ENCODE measurements at places on chromosomes 12 and 14.
A peak's percentile ranks its signal among the peaks of the same experiment; 100 is the strongest.

- no peak for DNase-seq
These were observed 172.4 kb downstream of the PHETA1 start for GRCh38 chr12:111196532-111196931.

DNA sequence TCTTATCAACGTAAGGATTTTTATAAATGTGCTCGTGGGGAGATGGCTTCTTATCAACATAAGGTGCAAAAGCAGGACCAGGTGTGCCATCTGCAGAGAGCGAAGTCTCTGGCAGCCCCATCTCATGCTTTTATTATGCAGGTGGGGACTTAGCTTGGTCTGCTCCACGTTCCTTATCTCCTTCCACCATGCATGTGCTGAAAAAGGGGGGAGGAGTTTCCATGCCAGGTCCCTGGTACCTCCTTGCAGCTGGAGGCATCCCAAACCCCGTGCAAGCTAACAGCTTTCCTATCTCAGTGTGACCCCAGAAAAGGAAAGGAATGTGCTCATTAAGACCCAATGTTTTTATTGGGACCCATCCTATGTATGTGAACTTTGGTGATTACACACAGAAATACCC is 608.5 kb downstream of the TMEM121 start:
- no peak for DNase-seq

- DNase-seq = no peak
These were observed 1.6 kb downstream of the INSM2 start for GRCh38 chr14:35535483-35536112.

GRCh38 chr14:22282417-22282816 is 306.6 kb downstream of the DAD1 start:
- DNase-seq = no peak

GRCh38 chr12:58458102-58458501 is 462.2 kb downstream of the LRIG3 start:
- DNase-seq = no peak

GRCh38 chr12:56358836-56359532 is 923 bp downstream of the STAT2 start:
- DNase-seq = no peak

- no peak for DNase-seq
These were observed 156.1 kb upstream of the TMEM260 start for GRCh38 chr14:56423544-56423943.

DNA sequence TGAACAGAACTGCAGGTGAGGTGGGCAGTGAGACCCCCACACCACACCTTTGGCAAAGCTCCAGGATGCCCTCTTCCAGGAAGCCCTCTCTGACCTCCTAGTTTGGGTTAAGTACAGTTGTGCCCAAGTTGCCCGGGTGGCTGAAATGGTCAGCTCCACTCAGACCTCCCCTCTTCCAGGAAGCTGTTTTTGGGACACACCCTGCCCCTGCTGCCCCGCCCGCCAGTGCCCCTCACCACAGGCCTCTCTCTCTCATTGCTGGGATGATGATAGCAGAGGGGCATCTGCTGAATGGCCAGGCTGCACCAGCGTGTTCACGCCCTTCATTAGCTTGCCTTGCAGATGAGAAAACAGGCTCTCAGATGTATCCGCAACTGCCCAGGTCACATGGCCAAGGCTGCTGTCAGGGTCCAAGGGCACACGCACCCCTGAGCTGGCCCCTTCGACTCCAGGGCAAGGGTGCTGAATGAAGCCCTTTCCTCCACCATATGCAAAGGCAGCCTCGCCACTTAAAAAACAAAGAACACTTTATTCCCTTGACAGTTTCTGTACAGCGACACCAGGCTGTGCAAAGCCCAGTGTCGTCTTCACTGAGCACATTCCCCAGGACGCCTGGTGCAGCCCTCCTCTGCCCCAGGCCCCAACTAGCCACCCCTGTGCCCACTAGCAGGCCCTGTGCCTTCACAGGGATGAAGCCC is 15.5 kb downstream of the SLC25A29 start:
- no peak for DNase-seq

DNA sequence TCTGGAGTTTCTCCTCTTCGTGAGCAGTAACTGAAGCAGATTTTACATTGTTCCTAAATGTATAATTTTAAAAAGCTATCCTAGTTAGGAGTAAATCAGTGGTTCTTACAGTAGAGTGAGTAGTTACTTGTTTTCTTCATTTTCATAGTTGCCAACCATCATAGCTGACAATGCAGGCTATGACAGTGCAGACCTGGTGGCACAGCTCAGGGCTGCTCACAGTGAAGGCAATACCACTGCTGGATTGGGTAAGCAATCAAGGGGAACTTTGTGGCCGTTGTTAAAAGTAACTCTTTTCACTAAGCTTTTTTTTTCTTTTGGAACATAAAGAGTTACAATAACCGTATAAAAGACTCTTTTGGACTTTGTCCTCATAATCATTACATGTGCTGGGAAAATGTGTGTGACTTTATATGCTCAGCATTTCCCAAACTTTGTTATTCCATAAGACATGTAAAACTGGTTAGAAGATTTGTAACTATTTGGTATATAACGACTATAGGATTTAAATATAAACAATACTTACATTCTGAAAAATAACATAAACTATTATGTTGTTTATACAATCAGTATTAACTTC is 12.4 kb downstream of the LRRC10 start:
- no peak for DNase-seq

GRCh38 chr14:79911744-79912143 is 299.6 kb downstream of the DIO2 start:
- no peak for DNase-seq

DNA sequence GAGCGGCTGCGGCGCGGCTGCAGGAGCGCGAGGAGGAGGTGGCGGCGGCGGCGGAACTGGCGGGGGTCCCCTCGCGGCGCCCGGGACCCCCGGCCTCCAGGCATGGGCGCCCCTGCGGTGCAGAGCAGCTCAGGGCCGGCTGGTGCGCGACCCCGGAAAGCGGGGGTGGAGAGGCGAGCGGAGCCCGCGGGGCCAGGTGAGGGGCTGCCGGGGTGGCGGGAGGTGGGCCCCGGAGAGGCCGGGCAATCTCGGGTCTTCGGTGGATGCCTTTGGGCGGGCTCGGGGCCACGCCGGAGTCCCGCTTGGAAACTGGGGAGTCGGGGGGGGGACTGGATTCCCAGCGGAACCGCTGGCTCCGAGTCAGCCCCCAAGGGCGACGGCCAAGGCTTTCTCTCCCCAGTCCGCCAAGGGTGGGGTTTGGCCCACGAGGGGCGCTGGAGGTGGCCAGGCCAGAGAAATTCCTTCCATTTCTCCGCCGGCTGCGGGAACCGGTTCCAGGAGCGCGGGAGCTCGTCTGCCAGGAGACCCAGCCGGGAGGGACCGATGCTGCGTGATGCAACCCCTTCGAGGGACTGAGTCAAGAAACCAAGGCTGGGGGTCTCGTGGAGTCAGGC is 13.9 kb upstream of the NR4A1 start:
- peak; percentile 48 for DNase-seq

DNA sequence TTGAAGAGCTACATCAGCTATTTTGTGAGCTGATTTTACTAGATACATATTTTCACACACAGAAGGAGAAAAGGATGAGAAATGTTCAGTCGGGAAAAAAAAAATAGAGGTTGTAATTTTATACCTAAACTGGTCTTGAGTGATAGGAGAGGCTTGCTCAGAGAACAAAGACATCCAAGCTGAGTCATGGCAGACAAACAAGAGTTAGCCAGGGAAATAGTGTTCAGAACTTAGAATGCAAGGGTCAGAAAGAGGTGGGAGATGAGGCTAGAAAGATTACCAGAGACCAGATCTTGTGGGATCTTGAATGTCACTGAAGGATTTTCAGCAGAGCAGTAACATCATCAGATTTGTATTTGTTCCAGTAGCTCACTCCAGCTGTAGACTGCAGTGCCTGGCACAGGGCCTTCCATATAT is 121.9 kb upstream of the ATF1 start:
- DNase-seq = no peak

DNA sequence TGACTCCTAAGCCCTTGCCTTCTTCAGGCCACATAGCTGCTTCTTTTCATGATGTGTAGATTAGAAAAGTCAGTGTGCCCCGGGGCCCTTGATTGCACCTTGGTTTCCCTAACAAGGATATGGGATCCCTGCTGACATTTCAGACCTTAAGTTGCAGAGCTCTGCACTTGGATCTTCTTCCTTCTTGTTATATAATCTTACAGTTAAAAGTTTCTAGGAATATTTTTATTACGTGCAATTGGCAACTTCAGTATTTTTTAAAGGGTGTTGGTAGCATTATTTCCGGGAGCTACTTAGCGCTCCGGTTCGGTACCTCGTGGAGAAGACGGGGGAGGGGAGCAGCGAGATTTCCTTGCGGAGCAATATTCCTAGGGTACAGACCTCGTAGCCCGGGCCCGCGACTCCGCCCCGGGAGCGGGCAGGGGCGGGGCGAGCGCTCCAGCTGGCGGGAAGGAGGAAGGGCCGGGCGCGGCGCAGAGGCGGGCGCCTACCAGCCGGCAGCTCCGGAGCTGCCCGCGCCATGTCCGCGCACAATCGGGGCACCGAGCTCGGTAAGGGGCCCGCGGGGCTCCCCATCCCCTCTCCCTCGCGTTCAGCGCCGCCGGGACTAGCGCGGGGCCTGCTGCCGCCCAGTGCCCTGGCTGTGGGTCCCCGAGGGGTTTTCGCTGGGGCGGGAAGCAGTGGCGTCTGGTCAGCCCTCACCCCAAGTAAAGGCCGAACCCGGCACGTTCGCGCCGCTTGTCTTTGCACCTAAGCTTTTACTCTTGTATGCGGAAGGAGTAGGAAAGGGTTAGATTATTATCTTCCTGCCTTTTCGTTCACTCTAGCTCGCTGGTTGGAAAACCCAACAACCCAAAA is at the start of gene DERA:
DERA (plus strand) TSS at position 469 of the 858 bp plus-strand sequence; CDS start at position 521, 52 bp downstream.
- DNase-seq = peak; percentile 70

- no peak for DNase-seq
These were observed 291.2 kb downstream of the AKAP6 start for GRCh38 chr14:32620303-32620702.

GRCh38 chr12:116736962-116737773 is 701 bp downstream of the SPRING1 start:
- peak; percentile 17 for DNase-seq

GRCh38 chr14:105447651-105448640 is 26.7 kb upstream of the CRIP2 start:
- no peak for DNase-seq

- no peak for DNase-seq
These were observed 14.0 kb upstream of the TBPL2 start for GRCh38 chr14:55454264-55455002.

GRCh38 chr12:90770861-90771260 is 184.1 kb downstream of the CCER1 start:
- DNase-seq = no peak

DNA sequence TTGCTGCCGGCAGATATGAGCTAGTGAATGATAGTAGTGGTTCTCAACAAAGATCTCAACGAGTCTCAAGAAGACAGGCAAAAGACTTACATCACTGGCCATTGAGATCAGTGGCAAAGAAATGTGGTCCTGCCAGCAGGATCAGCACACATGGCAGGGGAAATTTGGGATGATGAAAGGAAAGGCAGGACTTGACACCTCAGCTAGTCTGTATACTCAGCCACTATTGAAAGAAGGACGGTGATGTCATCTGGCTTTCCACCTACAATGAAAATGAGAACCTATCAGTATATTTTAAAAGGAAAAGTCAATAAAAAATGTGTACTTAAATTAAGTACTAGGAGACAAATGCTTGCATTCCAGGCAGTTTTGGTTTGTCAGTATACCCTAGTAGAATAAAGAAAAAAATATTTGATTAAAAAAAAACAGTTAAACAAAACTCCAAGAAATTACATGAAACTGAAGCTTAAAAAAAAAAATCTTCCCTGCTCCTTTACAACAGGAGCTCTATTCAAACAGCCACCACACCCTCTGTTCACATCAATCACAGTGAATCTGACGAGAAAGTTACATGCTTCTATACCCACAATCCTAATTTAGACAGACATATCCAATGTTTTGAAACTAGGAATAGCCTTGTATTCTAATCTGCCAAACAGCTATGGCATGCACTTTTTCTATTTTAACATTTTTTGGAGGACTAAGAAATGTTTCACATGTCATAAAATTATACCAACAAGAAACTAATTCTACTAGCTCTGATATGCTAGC is 34.9 kb downstream of the RAD9B start:
- no peak for DNase-seq

GRCh38 chr12:24060089-24060488 is 110.6 kb upstream of the SOX5 start:
- no peak for DNase-seq

- no peak for DNase-seq
These were observed 41.9 kb upstream of the BCL2L14 start for GRCh38 chr12:12028668-12029402.

DNA sequence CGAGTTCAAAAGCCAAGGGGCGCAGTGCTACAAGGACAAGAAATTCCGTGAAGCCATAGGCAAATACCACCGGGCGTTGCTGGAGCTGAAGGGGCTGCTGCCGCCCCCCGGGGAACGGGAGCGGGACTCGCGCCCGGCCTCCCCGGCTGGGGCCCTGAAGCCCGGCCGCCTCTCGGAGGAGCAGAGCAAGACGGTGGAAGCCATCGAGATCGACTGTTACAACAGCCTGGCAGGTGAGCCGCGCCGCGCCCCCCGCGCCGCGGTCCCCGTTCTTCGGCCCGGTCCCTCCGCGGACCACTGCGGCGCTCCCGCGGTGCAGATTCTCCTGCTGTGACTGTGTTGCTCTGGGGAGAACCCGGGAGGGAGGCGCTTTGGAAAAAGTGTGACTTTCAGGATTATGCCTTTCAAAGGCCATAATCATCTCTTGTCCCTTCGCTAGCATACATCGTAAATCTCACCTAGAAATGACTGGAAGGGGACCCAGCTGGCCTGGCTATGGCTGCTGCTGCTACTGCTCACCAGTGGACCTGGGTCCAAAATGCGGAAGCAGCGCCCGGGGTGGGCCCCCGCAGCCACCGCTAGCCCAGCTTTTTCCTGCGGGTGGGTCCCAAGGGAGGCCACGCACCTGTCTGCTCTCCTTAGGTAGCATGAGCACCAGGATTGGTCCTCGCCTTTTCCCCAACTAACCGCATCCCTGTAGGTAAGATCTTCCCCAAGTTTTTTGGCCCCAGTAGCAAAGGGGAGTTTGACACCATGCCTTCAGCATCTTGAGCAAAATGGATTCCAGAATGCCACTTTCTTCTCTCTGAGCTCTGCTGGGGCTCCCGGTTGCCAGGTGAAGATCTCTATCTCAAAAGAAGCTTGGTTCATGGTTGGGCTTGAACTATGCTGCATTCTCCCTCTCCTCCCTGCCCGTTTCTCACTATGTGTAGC is 853 bp downstream of the TTC9 start:
- peak; percentile 52 for DNase-seq

DNA sequence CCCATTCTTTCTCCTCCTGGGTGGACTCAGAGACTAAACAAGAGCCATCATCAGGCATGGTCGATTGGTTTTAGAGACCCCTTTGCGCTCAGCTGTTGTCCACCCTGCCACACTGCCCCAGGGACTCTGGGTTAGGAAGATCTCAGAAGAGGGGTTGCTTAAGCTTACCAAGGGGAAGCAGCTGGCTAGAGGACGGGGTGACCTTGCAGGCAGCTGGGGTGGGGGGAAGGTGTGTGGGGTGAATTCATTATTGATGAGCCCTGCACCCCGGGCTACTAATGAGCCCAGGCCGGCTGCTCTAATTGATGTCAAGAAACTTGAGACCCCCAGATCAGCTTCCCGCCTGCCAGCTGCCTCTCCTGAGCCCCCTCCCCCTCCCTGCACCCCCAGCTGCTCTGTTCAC is 8.7 kb upstream of the ZNF385A start:
- DNase-seq = no peak
